ENCODE measurements at places on chromosomes 4 and X.

DNA sequence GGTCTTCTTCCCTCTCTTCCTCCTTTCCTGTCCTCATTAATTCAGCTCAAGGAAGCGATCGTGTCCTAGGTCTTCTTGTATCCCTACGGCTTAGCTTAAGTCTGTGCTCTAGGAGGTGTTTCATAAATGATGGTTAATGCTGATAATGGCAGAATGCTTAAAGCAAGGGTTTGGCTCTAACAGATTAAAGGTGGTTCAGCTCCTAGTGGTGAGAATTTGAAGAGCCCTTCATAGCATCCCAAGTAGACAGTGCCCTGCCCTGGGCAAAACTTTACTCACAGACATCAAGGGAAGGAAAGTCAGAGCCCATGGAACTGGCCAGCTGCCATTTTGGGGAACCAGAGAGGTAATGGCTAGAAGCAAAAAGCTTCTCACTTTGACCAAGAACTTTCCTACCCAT is 47.0 kb upstream of the PGRMC1 start:
- no peak for DNase-seq

GRCh38 chr4:183241721-183242151 is 78.3 kb downstream of the CLDN22 start:
- no peak for DNase-seq

DNA sequence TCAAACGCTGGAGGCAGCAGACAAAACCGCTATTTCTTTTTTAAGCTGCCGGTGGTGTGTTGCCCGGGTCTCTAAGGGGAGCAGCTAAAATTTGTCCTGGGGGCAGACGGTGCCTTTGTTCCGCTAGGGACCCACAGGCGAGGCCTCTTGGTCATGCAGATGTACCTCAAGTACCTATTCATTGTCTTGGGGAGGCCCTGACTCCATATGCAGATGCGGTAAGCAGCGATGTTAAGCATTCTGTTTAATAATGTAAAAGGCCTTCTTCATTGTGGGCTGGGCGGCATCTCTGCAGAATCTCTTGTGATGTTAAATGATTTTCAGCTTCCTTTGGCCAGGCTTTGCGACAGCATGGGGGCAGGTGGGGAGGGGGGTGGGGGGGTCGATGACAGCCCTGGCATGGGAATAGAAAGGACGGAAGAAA is 98.9 kb upstream of the PJA1 start:
- DNase-seq = no peak

DNA sequence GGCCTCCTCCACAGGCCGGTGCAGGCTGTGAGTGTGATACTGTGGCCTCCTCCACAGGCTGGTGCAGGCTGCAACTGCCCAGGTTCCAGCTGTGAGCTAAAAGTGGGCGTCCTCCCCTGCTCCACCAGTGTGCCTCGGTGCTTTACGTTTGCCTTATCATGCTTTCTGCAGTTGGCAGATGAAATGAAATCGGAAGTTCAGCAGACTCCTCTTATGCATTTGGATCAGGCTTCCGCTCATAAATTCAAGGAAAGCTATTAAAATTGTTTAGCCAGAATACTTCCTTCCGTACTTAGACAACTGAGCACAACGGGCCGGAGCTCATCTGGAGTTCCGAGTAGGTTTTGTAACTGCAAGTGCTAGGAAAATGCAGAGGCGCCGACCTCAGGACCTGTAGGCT is 12.0 kb downstream of the CYP4V2 start:
- no peak for DNase-seq

DNA sequence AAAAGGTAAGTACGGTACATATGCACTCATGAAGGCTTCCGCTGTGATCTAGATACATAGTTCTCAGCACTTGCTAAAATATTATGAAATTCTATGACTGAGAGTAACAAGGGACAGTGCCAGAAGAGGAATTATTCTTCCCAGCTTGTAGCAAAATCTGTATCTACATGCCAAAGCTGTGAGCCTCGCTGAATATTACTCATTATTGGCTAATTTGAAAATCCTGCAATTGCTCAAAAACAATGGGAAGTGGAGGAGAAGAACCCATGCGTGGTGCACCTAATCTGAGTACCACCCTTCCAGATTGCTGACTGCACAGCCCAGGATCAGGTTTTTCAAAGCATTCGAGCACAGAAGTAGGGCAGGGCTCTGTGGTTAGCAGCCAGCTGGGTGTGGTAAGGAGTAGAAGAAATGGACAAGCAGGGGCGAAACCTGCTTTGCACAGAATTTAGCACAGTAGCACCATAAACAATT is 17.4 kb upstream of the PDCL2 start:
- no peak for DNase-seq

GRCh38 chr4:83269256-83269655 is 15.3 kb downstream of the COQ2 start:
- DNase-seq = no peak

All from stimulated activated CD4-positive, alpha-beta T cell treated with anti-CD3 and anti-CD28 coated beads, Interleukin-1b, Interleukin-23, amount 100 ng/mL, for 1 hour (primary cell).